ENCODE measurements at places on chromosomes 11 and 22.

- DNase-seq: no peak
Measured at GRCh38 chr22:17915188-17915587, 109.2 kb downstream of the MICAL3 start.

DNA sequence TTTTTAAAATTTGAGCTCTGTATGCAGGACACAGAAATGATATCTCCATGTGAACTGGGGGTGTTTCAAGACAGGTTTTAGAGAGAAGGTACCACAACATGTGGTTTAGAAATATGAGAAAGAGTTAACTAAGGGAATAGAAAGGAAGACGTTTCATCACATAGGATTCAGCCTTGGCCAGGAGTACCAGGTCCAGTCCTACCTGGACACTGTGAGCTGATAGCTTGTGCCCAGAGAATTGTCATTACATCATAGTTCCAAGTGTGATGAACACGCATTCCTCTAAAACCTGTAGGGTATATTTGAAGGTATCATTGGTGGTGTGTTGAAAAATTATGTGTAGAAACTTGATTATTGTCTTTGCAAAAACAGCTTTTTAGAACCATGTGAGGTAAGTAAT, 1.8 kb downstream of the SLC22A9 start:
- no peak for DNase-seq

GRCh38 chr11:116171271-116172140, 601.3 kb downstream of the BUD13 start:
- DNase-seq: no peak

GRCh38 chr11:134580610-134580975, 168.6 kb upstream of the B3GAT1 start:
- DNase-seq: no peak

- no peak for DNase-seq
Measured at GRCh38 chr11:132080127-132080526, 709.7 kb downstream of the NTM start.

All from CD4-positive, alpha-beta T cell treated with Interleukin-6 at 100 ng/mL for 8 hours (primary cell).